Right renal pelvis (tissue), 4 donors: ENCODE measurements at places on chromosomes 7 and 10. TPM values are rescaled to one million over a fixed set of nuclear protein-coding genes. Genes with fewer than 3 reads are reported as not detected.

ZWINT gene
- polyA plus RNA-seq, result 53.4 TPM

- no peak for DNase-seq
Observed at GRCh38 chr7:44912775-44913347, 27.5 kb upstream of the PURB start.

DNA sequence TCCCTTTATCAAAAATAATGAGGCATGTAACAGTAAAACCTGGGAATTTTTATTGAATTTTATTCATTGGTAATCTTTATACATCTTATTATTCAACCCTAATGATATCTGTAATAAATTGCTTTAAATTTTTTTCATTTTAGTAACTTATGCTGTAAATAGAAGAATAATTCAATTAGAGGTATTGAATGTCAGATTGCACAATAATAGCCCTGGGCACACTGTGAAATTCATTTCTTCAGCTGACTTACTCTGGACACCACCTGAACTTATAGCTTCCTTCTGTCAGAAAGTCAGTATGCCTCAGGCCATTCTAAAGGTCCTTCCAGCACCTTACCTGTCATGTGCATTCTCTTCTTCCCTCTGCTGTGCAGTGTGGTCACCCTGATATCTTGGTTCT lies 59.2 kb downstream of the ADAM22 start:
- DNase-seq, result no peak

- DNase-seq, result peak; percentile 60
Observed at GRCh38 chr10:79490400-79491142, 21.8 kb upstream of the EIF5AL1 start.

DNA sequence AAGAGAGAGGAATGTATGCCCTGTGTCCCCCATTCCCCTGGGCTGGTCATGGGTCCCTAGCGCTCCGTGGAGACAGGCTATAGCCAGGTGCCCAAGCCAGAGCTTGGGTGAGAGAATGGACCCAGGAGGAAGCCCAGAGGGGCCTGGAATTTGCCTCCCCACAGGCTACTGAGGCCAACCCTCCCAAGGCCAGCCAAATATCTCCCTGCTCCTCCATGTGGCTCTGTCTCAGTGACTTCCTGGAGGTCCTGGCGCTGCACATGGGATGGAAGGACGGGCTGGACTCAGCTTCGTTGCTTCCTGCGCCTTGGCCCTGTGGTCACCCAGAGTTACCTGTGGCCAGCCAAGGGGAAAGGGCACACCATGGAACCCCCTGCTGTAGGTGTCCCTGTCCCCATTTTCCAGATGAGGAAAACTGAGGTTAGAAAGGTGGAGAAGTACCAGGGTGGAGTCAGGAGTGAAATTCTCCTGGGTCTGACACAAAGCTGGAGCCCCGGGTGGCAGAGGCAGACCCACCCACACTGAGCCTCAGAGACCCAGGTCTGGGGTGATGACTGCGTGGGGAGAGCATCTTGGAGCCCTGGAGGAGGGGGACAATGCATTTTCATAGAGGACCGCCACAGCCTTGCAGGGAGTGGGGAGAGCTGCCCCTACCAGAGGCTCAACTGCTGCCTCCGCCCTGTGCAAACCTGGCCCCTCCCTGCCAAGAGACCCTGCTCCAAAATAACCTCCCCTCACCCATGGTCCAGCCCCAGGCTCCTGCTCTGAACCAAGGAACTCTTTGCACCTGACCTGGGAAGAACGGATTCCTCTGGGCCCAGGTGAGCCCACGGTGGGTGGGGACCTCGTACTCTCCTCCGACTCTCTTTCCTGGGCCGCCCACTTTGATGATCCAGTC lies 42.6 kb downstream of the TMEM270 start:
- DNase-seq, result no peak

GRCh38 chr10:131517781-131518180 lies 206.3 kb upstream of the TCERG1L start:
- DNase-seq, result no peak

CYP26A1 gene
- polyA plus RNA-seq, result 0.17 TPM

- no peak for DNase-seq
Observed at GRCh38 chr7:94513565-94513860, 3.9 kb downstream of the CASD1 start.
